ENCODE measurements at places on chromosomes 11 and 22.
A peak's percentile ranks its signal among the peaks of the same experiment; 100 is the strongest.

DNA sequence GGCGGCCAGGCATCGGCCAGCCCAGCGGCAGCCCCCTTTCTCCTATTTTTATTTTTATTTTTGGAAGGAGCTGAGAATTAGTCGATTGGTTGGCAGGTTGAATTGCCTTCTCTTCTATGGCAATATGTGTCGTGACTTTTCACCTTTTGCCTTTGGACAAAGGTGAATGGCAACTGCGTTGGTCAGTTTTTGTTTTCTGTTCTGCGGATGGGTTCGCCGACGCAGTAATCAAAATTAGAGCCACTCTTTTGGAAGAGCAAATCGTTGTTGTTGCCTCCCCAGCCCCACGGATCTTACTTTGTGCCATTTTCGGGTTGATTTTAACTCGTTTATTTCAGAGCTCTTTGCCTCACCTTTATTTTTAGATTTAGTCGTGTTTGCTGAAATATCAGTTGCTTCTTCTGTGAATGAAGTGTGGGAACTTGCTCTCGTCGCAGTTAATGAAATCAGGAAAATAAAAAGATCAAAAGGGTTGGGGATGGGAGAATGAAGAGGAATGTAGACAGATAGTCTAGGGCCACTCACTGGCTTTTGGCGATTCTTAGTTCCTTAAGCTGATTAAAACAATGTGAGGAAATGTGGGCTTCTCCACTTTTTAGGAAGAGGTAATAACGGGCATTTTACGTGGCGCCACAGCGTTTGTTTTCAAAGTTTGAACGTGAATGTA lies 1.6 kb downstream of the CECR2 start:
- no peak for DNase-seq

GRCh38 chr22:38271101-38271500 lies 1.7 kb downstream of the TMEM184B start:
- no peak for DNase-seq

- DNase-seq = no peak
Measured at GRCh38 chr22:36328635-36329253, 59.0 kb downstream of the MYH9 start.

DNA sequence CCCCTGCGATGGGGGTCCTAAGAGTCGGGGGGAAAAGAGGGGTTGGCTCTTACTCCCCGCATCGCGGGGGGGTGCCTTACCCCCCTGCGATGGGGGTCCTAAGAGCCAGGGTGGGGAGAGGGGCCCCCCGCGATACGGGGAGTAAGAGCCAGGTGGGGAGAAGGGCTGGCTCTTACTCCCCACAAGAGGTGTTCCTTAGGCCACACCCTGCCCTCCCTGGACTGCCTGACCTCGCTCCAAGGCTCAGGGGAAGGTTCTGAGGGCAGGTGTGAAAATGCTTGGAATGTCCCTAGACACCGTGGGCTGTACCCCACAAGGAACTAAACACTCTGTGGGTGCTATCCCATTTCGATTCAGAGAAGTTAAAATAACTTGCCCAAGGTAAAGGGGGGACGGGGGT lies 7.8 kb downstream of the UNC93B1 start:
- no peak for DNase-seq

DNA sequence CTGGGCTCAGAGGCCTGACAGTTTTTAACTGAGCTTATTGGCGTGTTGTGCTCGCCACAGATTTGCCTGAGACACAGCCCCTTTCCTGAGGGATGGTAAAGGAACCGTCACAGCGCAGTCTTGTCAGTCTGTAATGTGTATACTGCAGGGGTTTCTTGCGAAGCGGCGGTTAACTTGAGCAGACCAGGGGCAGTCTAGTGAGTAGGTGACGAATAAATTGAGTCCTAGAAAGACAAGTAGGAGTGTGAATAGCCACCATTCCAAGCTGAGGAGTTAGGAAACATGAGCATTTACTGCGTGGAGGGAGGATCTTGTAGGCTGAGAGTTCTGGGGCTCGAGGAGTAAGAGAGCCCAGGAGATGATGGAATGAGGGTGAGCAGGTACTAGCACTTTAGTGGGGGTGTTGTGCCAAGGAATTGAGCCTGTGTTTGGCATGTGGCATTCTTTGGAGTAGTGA lies 1.4 kb downstream of the MED15 start:
- DNase-seq = no peak

- no peak for DNase-seq
Measured at GRCh38 chr11:122847466-122847865, 9.2 kb downstream of the CRTAM start.

- no peak for DNase-seq
Measured at GRCh38 chr11:35662061-35662648, 420 bp upstream of the TRIM44 start.

DNA sequence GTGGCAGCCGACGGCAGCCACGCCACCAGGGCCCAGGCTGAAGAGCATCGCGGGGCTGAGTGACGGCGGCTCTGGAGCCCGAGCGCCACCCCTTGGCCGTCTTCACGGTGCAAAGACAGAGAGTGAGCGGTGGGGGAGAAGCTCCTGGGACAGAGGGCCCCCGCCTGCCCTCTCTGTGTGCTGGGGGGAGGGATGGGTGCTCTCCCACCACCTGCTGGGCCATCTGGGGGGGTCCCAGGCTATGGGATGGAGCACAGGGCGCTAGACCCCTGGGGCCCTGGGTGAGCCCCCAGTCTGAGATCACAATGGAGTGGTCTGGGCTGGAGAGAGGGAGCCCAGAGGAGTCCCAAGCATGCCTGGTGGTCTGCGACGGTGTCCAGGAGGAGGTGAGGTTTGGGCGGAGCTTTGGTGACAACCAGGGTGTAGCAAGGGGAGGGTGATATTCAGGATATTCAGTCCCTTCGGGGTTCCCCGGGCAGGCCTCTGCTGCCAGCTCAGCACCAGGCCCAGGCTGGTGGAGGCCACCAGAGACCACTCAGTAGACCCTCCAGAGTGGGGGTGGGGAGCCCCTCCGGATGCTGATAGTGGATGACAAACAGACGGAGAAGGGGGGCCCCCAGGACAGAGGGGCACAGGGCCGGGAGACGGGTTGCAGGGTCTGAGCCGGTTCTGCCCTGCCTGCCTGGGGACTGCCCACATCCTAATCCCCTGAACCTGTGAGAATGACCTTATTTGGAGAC lies 78.1 kb upstream of the PRR5 start:
- peak; percentile 55 for DNase-seq

GRCh38 chr11:103682318-103683184 lies 353.9 kb upstream of the DDI1 start:
- DNase-seq = peak; percentile 61

DNA sequence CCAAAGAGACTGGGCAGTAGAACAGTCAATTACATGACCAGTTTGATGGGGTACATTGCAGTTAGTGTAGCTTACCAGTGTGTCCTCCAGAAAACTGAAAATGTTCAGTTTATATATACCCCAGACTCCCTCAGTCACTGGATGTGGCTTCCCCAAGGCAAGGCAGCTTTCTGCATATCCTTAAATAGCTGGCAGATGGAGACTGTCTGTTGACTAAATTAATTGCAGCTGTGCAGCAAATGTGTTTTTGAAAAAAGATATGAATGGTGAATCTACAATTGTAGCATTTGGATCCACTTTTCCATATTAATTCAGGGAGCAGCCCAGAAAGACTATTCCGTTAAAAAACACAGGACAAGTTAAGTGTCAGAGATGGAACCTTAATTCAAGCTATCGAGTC lies 565.1 kb upstream of the CCDC179 start:
- no peak for DNase-seq

DNA sequence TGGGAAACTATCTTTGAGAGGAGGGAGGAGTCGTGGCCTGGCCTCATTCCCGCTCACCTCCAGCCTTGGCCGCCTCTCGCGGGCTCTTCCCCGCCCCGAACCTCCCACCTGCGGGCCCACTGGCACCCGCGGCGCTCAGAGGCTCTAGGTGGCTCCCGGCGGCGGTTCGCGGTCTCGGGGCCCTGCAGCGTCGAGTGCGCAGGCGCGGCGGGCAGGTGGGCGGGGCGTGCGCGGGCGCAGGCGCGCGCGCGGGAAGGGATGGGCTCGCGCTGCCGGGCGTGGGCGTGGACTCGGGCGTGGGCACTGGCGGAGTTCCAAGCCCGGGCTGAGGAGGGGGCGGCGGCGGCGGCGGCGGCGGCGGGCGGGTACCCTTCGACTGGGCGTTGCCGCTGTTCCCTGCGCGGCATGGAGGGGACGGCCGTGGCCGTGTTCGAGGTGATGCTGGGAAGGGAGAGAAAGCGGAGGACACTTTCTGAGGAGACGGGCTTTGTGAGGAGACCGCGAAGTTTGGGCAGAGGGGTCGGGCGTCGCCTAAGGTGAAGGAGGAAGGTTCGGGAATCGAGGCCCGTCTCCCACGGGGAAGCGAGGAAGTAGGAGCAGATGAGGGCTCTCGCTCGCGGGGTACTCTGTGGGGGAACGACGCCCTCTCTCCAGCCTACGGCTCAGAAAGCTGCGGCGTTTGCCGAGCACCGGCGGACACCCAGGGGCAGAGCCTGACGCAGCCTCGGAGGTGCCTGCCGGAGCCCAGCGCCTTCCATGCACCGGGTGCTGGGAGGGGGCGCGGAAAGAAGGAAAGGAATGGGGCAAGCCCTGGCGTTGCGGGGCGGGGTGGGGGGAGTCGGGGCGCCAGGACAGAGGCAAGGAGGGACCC lies 15.7 kb upstream of the SPTBN2 start:
- peak; percentile 92 for DNase-seq

DNA sequence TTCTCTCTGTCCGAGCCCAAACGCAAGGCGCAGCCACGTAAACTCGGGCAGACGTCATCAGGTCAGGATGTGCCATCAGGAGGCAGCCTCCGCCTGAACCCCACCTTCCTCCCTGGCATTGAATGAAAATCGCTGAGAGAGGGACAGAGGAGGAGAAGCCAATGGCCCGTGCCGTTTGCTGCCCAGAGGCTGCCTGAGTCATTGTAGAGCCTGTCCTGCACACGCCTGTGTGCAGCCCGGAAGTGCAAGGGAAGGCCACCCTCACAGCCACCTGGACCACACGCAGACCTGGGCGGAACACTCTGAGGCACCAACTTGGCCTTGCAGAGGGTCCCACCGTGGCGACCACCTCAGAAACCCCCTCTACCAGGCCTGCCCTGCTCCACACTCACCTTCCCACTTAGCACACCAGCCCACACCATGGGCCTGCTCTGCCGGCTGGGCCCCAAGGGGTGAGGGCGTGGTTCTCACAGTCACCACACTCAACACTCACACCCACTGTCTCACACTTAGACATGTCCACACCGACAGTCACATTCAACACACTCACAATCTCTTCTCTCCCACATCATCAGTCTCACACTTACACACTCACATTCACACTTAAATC lies 9.1 kb downstream of the CHID1 start:
- DNase-seq = no peak

DNA sequence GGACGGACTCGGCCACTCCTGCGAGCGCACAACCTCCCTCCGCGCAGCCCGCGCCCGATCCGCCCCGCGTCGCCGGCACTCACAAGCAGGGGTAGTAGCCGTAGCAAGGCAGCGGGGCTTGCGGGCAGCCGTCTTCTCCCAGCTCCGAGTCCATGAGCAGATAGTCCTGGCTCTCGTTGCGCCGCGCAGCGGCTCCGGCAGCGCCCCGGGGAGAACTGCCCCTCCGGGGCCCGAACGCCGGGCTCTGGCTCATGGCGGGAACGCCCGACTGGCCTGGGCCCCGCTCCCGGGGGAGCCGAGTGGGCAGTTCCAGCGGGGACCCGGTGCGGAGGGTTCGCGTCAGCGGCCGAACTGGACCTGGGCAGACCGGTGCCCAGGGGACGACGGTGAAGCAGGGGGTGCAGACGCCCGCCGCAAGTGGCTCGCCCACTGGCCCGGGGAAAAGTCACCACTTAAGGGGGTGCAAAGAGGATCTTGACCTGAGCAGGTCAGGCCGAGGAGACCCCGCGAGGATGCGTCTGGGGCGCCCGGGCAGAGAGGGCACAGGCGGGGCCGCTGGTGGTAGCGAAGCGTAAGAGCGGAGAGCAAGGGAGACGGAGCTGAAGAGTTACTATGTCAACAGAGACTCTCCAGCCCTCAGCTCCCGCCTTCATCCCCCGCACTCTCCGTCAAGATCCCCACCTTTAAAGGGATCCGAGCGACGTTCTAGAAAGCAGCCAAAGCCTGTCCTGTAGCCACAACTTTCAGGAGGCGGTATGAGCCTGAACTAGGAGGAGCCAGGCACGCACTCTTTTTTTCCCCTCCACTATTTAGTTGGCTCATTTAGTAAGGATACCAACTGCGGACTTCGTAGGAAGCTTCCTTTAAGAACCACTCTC lies at the start of gene TRPC6:
Gene TRPC6, minus strand, starts transcription at position 757 of the 878 bp plus-strand sequence. Its CDS starts 504 bp downstream, at position 253.
- DNase-seq = peak; percentile 71

DNA sequence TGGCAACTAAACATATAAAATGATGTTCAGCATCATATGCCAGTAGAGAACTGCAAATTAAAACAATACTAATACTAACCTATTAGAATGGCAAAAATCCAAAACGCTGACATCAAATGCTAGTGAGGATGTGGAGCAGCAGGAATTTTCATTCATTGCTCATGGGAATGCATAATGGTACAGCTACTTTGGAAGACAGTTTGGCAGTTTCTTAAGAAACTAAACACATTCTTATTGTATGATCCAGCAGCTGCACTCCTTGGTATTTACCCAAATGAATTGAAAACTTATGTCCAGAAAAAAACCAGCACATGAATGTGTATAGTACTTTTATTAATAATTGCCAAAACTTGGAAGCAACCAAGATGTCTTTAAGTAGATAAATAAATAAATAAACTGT lies 258.0 kb downstream of the TENM4 start:
- no peak for DNase-seq

GRCh38 chr22:21082248-21082647 lies 36.5 kb downstream of the LRRC74B start:
- DNase-seq = no peak

DNA sequence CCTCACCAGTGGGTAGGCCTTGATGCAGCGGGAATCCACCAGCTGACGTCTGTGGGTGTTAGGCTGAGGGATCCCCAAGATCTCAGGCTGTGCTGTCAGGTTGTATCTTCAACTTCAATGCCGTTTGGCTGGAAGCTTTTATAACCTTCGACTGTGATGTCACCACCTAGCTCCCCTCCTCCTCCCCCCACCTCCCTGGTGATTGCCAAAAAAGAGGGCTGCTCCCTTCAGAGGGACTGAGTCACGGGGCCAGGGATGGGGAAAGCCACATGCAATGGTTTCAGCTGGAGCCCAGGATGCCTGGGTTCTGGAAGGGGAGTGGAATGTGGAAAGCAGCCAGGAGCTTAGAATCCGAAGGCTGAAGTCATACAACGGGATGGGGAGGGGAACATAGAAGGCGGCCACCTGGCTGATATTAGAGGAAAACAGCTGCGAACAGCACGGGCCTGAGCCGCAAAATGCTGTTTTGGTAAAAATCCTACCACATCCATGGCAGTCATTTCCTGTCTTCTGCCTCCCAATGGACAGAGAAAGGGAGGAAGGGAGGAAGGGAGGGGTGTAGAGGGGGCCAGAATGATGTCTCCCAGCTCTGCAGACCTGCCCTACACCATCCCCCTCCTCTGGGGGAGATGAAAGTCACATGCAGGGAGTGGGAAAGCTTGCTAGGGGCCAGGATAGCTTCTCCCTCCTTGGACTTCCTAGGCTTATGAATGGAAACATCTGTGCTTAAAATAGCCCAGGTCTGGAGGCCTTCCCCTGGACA lies at the start of gene LRRN4CL:
Gene LRRN4CL, minus strand, starts transcription at position 110 of the 763 bp plus-strand sequence. CDS start 1,022 bp downstream, outside the sequence.
- no peak for DNase-seq

- no peak for DNase-seq
Measured at GRCh38 chr11:22472306-22472705, 134.1 kb downstream of the SLC17A6 start.
